Activated naive CD4-positive, alpha-beta T cell treated with anti-CD3 and anti-CD28 coated beads, Interleukin-2, amount 10 ng/mL, durations not matched to agents 7 days and 5 days (primary cell): ENCODE measurements at places on chromosomes 11 and 22.

- DNase-seq = peak; percentile 69
These were observed 4.9 kb downstream of the LTO1 start for GRCh38 chr11:69670158-69670845.

DNA sequence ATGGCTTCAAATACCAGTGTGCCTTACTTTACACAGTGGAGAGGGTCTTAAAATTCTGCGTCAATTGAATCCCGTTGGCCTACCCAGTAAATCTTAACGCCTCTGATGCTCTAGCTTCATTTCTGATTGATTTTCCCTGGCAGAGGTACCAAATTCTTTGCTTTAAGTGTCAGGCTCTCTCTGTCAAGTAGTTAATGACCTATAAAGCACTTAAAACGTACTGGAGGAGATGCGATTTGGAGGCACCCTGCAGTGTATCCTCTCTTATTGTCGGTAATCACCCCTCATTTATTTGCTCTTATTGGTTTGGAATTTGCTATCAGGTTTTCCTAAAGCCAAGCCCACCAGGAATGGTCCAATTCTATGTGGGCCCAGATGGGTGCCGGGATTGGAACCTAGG, 59.2 kb downstream of the NFAM1 start:
- no peak for DNase-seq

DNA sequence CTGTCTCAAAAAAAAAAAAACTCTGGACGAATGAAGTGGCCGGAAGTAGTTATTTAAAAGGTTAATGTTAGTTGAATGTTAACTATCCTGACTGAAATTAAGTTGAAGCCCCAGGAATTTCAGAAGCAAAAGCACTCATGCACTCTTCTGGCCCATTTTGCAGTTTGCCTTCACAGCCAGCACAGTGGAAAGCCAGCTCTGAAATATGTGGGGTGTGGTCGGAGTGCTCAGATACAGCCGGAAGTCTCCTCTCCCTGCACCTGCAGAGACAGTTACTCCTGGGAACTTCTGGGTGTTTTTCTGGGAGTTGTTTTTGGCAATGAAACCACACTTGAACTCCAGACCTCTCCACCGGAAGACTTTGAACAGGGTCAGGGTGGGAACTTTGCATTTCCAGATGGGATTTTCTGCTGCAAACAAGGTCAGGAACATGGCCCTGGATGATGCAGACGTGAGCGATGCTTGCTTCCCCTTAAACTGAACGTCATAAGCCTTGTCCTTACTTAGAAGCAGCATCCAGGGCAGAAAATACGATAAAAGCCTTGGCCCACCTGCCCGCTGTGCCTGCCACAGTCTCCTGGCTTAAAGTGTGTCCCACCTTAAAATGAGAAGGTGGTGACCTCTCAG, 21.5 kb upstream of the CABP2 start:
- no peak for DNase-seq

GRCh38 chr11:65577756-65578109, 1.9 kb downstream of the EHBP1L1 start:
- DNase-seq = no peak

DNA sequence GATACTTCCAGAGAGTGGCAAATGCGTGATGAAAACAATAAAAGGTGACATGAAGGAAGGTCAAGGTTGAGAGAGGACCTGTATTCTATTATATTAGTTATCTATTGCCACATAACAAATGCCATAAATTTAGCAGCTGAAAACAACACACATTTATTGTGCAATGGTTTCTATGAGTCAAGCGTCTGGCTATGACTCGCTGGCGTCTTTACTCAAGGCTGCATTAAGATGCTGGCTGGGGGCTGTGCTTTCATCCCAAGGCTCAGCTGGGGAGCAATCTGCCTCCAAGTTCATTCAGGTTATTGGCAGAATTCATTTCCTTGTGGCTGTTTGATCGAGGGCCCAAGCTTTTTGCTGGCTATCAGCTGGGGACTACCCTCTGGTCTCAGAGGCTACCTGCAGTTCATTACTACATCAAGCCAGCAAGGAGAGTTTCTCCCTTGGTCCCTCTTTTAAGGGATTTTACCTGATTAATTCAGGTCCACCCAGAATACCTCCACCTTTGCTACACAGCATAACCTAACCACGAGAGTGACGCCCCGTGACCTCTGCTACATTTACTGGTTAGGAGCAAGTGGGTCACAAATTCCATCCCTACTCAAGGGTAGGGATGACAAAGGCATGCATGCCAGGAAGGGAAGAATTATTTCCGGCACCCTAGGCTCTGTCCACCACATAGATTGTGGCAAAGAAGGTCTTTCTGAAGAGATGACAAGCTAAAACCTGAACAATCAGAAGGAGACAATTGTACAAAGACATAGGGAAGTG, 549.1 kb downstream of the MN1 start:
- no peak for DNase-seq
